Activated naive CD4-positive, alpha-beta T cell treated with anti-CD3 and anti-CD28 coated beads for 36 hours (primary cell): ENCODE measurements at places on chromosomes 3 and 15.

- no peaks in the 10 kb centered on the region for H3K36me3 ChIP-seq
- H3K27me3 ChIP-seq = peaks cover 28% of the 10 kb centered on the region
- no peak for DNase-seq
- no peak overlapping the region for H3K4me3 ChIP-seq
- H3K4me1 ChIP-seq = no peaks in the 10 kb centered on the region
- no peak overlapping the region for H3K27ac ChIP-seq
These were observed 667.1 kb upstream of the ADAMTS9 start for GRCh38 chr3:65354880-65355279.

GRCh38 chr15:51550841-51551240 is 71.7 kb downstream of the DMXL2 start:
- H3K4me3 ChIP-seq = no peak overlapping the region
- H3K36me3 ChIP-seq = no peaks in the 10 kb centered on the region
- H3K4me1 ChIP-seq = no peaks in the 10 kb centered on the region
- DNase-seq = no peak
- no peaks in the 10 kb centered on the region for H3K27me3 ChIP-seq
- H3K27ac ChIP-seq = no peak overlapping the region

DNA sequence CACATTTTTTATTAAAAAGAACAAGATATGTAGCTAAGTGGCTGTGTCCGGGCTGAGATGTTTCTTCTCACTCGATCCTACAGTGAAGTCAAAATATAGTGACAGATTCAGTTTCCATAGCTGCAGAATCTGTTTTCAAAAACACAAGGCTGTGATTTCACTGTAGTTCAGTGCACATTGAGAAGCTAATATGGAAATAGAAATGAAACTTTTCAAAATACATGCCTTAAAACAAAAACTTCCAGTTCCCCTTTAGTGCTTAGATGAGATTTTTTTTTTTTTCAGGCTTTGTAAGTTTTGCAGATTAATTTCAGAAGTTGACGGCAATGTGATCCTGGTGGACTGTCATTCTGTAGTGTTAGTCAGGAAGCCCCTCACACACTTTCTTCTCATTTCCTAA is 23.8 kb upstream of the TRAK1 start:
- no peaks in the 10 kb centered on the region for H3K27me3 ChIP-seq
- H3K4me3 ChIP-seq = no peak overlapping the region
- H3K27ac ChIP-seq = no peak overlapping the region
- no peak for DNase-seq

GRCh38 chr3:48435774-48436476 is 4.0 kb downstream of the CCDC51 start:
- no peak overlapping the region for H3K27ac ChIP-seq
- peaks cover 38% of the 10 kb centered on the region for H3K4me1 ChIP-seq
- DNase-seq = peak; percentile 92

DNA sequence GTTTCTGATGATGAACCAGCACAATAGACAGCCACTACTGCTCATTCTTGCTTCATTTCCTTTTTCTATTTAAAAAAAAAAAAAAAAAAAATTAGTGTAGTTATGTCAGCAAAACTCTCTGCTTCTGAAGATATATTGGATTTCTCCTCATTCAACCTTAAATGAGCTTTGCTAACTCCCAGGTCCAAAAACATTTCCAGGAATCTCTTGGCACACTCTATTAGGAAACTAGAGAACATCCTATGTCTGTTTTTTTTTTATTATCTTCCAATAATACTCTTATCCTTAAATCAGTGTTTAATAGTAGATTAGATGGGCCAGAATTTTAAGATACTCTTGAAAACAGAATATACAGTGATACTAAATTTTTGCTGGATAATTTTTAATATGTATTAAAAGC is 398.0 kb downstream of the NAALADL2 start:
- no peaks in the 10 kb centered on the region for H3K27me3 ChIP-seq
- DNase-seq = no peak
- H3K36me3 ChIP-seq = no peaks in the 10 kb centered on the region

- no peak overlapping the region for H3K4me3 ChIP-seq
- no peaks in the 10 kb centered on the region for H3K4me1 ChIP-seq
- no peaks in the 10 kb centered on the region for H3K36me3 ChIP-seq
- no peaks in the 10 kb centered on the region for H3K27me3 ChIP-seq
- DNase-seq = peak; percentile 32
- H3K27ac ChIP-seq = no peak overlapping the region
These were observed 681.3 kb downstream of the ROBO1 start for GRCh38 chr3:79086514-79086913.

GRCh38 chr15:70271422-70272088 is 173.8 kb upstream of the TLE3 start:
- peaks cover 29% of the 10 kb centered on the region for H3K4me1 ChIP-seq
- no peak overlapping the region for H3K4me3 ChIP-seq
- no peaks in the 10 kb centered on the region for H3K36me3 ChIP-seq
- H3K27ac ChIP-seq = no peak overlapping the region
- H3K27me3 ChIP-seq = no peaks in the 10 kb centered on the region
- DNase-seq = peak; percentile 35

DNA sequence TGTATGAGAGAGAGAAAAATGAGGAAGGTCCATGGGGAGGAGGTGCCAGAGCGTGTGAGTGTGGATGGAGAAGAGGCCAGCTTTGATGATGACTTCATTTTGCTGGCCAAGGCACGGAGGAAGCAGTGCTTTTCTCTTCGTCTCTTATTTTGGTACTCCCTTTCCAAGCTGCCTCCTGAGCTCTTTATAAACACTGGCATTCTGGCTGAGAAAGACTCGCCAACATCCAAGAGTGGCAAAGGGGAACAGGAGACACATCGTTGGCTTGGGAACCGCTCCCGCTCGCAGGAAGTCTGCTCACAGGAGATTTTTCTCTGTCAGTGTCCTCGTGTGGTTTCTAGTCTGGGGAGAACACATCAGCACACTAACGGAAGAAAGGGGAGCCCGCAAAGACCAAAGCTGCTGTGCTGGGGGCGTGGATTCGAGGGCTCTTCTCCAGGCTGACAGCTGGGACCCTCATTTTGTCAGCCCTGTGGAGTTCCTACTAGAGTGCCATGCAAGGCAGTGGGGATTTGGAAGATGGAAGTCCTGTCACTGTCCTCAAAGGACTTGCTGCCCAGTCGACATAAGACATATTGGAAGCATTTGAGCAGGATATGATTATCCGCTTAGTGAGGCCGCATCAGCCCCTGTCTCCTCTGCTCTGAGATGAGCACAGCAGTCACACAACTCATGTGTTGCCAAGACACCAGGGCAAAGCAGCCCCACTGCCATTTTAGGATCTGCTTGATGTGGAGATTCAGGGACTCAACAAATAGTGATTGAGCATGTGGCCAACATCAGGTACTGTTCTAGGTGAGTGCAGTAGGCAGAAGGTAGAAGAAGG is 8.0 kb upstream of the SEMA4B start:
- DNase-seq = peak; percentile 26
- H3K27ac ChIP-seq = peak overlapping the region; percentile 65
- H3K4me1 ChIP-seq = peaks cover 22% of the 10 kb centered on the region

DNA sequence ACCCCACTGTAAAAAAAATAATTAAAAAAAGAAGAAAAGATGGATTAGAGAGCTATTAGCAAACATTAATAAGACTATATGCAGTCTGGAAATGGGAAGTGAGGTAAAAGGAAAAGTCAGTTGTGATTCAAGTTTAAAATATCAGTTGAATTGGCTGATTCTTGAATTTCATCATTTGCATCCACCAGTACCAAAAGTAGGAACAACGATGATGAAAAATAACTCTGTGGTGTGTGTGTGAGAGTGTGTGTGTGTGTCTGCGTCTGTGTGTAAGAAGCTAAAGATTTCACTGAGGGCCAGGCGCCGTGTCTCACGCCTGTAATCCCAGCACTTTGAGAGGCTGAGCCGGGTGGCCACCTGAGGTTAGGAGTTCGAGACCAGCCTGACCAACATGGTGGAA is 56.0 kb upstream of the SLC4A7 start:
- no peak for DNase-seq
- no peaks in the 10 kb centered on the region for H3K36me3 ChIP-seq
- no peaks in the 10 kb centered on the region for H3K27me3 ChIP-seq
- no peak overlapping the region for H3K4me3 ChIP-seq
- H3K27ac ChIP-seq = no peak overlapping the region
- H3K4me1 ChIP-seq = peaks cover 3% of the 10 kb centered on the region

DNA sequence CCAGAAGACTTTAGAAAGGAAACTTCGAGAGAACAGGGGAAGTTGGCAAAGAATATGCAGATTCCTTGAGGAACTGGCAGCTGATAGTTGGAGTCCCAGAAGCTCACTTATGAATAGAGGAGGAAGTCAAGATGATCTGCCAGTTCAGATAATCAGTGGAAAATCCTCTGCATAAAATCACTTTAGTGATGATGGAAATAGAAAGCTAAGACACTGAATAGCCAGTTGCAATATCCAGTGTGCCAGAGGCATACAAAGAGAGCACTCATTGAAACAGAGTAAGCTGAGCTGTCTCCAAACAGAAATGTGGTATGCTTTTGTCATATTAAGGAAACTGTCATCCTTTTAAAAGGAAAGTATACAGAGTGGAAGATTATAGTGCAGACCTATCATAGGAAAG is 1207.6 kb downstream of the OTOL1 start:
- H3K27me3 ChIP-seq = no peaks in the 10 kb centered on the region
- no peak overlapping the region for H3K4me3 ChIP-seq
- H3K27ac ChIP-seq = no peak overlapping the region
- H3K36me3 ChIP-seq = no peaks in the 10 kb centered on the region
- DNase-seq = no peak

GRCh38 chr15:81190922-81191507 is 5.7 kb upstream of the IL16 start:
- no peak overlapping the region for H3K4me3 ChIP-seq
- DNase-seq = no peak
- H3K27ac ChIP-seq = no peak overlapping the region

- H3K36me3 ChIP-seq = peaks cover 42% of the 10 kb centered on the region
- H3K27me3 ChIP-seq = no peaks in the 10 kb centered on the region
- peaks cover 50% of the 10 kb centered on the region for H3K4me1 ChIP-seq
- DNase-seq = peak; percentile 47
- H3K4me3 ChIP-seq = peak overlapping the region; percentile 93
These were observed 20.0 kb downstream of the ATRIP start for GRCh38 chr3:48466386-48467109.

GRCh38 chr3:42746455-42747450 is 26.3 kb downstream of the CCDC13 start:
- H3K27ac ChIP-seq = no peak overlapping the region
- H3K36me3 ChIP-seq = no peaks in the 10 kb centered on the region
- DNase-seq = no peak
- peaks cover 28% of the 10 kb centered on the region for H3K4me1 ChIP-seq
- no peaks in the 10 kb centered on the region for H3K27me3 ChIP-seq

DNA sequence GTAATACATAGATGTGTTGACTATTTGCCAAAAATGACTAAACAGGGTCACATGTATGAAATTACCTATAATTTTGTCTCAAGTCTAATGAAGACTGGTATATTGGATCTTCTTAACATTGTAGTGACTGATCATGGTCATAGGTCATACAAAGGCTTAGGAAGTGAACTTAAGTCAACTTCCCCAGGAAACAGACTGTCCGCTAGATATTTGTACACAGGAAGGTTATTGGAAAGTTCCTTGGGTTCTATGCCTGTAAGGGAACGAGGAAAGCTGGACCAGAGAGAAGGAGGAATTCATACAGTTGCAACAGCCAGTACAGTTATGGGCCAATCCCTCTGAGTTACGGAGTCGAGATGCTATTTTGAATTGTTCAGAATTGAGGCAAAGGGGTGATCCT is 462.0 kb upstream of the THRB start:
- no peaks in the 10 kb centered on the region for H3K4me1 ChIP-seq
- no peak overlapping the region for H3K4me3 ChIP-seq
- no peak overlapping the region for H3K27ac ChIP-seq

DNA sequence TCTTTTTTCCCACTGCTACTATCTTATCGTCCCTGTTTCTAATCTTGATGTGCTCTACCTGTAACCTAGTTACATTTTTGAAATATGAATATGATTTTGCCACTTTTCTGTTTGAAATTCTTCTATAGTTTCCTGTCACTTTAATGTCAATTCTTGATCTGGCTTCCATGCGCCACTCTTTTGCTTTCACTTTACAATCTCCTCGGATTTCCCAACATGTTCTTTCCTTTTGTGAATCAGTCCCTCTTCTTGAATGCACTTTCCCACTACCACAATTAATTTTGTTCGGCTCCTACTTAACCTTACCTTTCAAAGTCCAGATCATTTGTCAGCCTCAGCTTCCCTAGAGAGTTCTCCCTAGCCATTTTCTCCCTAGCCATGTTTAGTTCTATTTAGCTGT is 8.3 kb downstream of the TIMMDC1 start:
- peaks cover 37% of the 10 kb centered on the region for H3K4me1 ChIP-seq
- H3K27ac ChIP-seq = peak overlapping the region; percentile 85
- no peak for DNase-seq
- H3K4me3 ChIP-seq = peak overlapping the region; percentile 70
- no peaks in the 10 kb centered on the region for H3K27me3 ChIP-seq

DNA sequence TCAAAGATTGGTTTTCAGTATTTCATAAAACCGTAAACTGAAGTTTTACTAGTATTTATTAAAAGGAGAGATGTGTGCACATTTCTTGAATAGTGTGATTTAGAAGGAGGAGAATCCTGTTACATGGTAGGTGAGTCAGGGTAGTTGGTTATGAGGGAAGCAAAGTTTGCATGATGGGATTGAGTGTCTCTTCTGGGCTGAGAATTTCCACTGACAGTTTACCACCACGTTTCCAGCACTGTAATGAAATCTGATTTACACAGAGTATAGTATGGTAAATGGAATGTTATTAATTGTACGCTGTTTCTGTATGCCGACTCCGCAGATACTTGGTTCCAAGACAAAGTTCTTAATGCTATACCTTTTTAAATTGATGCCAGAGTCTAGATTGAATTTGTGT is 1.6 kb downstream of the NECTIN3 start:
- DNase-seq = no peak
- peaks cover 41% of the 10 kb centered on the region for H3K27me3 ChIP-seq

DNA sequence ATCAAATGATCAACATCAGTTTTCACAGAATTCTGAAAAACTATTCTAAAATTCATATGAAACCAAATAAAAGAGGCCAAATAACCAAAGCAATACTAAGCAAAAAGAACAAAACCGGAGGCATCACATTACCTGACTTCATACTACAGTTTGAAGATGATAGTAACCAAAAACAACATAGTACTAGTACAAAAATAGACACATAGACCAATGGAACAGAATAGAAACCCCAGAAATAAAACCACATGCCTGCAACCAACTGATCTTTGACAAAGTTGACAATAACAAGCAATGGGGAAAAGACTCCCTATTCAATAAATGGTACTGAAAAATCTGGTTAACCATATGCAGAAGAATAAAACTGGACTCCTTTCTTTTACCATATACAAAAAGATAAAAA is 75.7 kb upstream of the FXR1 start:
- DNase-seq = no peak
- peaks cover 15% of the 10 kb centered on the region for H3K27me3 ChIP-seq
- H3K27ac ChIP-seq = no peak overlapping the region

- H3K36me3 ChIP-seq = no peaks in the 10 kb centered on the region
- no peak overlapping the region for H3K4me3 ChIP-seq
- H3K27ac ChIP-seq = no peak overlapping the region
- peaks cover 10% of the 10 kb centered on the region for H3K27me3 ChIP-seq
These were observed 9.9 kb upstream of the CCDC54 start for GRCh38 chr3:107367353-107367752.

- H3K27ac ChIP-seq = no peak overlapping the region
- H3K4me1 ChIP-seq = no peaks in the 10 kb centered on the region
- H3K27me3 ChIP-seq = peaks cover 11% of the 10 kb centered on the region
- H3K4me3 ChIP-seq = no peak overlapping the region
- H3K36me3 ChIP-seq = no peaks in the 10 kb centered on the region
These were observed 15.4 kb upstream of the VPS8 start for GRCh38 chr3:184796551-184796950.
